ENCODE measurements at places on chromosomes 12 and 14.

DNA sequence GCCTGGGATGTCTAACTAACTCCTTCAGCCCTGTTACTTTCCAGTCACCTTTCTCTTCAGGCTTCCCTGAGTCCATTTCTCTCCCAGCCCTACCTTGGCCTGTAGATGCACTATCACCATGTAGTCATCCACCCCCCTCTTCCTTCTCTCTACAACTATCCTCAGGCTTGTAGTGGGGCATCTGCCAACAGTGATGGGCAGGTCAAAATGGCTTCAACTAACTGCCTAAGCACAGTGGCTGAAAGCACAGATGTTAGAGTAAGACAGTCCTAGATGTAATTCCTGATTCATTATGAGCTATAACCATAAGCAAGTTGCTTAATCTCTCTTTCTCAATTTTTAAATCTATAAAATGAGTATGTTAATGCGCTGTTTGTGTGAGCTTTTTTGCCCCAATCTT lies 133.6 kb upstream of the NAV3 start:
- no peak for DNase-seq

GRCh38 chr12:27998658-27999057 lies 26.1 kb upstream of the PTHLH start:
- DNase-seq = no peak

GRCh38 chr12:56128670-56129205 lies 671 bp downstream of the ESYT1 start:
- no peak for DNase-seq

- no peak for DNase-seq
These were observed 56.2 kb downstream of the SSPN start for GRCh38 chr12:26251600-26251999.
